ENCODE measurements at places on chromosomes 4 and X. TPM values are rescaled to one million over a fixed set of nuclear protein-coding genes. Genes with fewer than 3 reads are reported as not detected.

DNA sequence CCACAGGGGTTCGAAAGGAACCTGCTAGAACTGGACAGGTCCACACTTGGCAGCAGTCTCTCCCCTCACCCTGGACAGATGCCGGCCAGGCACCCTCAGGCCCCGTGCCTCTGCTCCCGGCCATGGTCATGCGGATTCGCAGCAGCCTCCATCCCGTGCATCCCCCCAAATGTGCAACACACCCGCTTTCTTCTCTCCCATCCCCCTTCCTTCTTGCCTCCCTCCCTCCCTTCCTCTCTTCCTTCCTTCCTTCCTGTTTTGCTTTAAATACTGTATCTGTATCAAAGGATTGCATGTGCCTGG, 35.0 kb upstream of the HMX1 start:
- DNase-seq = peak; percentile 35

The FAAH2 gene
- total RNA-seq = 7.5 TPM

The SLC10A3 gene
- 18.4 TPM for total RNA-seq

DNA sequence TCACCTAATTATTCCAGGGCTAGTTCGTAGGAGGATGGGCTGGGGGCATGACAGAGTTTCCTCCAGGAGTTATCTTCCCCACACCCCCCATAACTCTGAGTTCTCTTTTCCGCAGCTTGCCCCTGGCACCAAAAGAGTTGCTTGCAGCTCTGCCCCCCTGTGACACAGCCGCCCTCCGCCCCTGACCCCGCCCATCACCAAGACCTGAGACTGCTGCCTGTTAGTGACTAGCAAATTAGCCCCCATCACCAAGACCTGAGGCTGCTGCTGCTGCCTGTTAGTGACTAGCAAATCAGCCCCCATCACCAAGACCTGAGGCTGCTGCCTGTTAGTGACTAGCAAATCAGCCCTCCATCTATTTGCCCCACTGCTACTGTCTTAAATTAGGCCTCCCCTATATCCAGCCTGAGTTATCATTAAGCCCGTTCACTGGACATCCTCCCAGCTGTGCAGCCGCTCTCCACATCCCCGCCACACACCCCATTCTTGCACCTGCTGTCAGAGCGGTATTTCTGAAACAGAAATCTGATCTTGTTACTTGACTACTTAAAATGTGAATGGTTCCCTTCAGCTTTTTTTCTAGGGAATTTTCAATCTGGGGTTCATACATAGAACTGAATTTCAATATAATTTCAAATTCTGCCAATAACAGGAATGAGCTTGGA, 1.5 kb upstream of the PAPSS1 start:
- DNase-seq = peak; percentile 60
